ENCODE measurements at places on chromosomes 2 and 18. TPM values are rescaled to one million over a fixed set of nuclear protein-coding genes. Genes with fewer than 3 reads are reported as not detected.

The GRP gene
- total RNA-seq = not detected

The ELP2 gene
- 51.2 TPM for total RNA-seq

GRCh38 chr2:131076707-131077106 is 16.6 kb downstream of the FAM168B start:
- no peak for DNase-seq

GRCh38 chr2:220192994-220193753 is 565.7 kb downstream of the SLC4A3 start:
- DNase-seq = peak; percentile 63

- DNase-seq = no peak
Observed at GRCh38 chr2:122745603-122746002, 990.2 kb downstream of the TSN start.

- no peak for DNase-seq
Observed at GRCh38 chr2:147101941-147102790, 742.7 kb upstream of the ACVR2A start.

DNA sequence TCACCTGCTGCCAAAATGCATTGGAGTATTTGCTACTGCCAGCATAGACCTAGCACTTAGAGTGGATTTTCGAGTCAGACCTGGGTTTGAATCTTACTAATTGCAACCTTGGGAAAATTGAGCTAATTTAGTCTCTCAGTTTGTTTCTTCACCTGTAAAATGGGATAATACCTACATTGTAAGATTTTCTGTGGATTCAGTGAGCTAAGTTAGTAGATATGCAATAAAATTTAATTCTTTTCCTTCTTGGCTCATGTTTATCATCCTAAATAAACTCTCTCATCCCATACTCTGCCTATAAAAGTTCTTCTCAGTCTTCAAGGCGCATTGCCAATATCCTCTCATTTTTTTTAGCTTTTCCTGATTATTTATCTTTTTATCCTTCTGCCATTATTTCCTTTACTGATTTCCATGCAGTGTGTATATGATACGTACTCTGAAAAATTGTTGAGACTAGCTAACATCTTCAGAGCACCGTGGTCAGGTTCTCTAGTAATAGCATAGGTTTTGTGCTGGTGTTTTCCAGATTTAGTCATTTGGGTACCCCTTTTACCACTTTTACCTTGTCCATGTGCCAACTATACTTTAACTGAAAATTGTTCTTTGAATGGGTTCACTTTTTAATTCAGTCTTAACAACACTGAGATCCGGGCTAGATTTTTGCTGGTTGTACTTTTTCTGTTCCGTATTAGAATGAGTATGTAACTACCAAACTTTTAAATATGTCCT is 7.3 kb downstream of the CEP192 start:
- no peak for DNase-seq

GRCh38 chr2:237026981-237027711 is 58.5 kb upstream of the COPS8 start:
- peak; percentile 38 for DNase-seq

GRCh38 chr18:7417727-7418126 is 149.4 kb upstream of the PTPRM start:
- DNase-seq = peak; percentile 90

DNA sequence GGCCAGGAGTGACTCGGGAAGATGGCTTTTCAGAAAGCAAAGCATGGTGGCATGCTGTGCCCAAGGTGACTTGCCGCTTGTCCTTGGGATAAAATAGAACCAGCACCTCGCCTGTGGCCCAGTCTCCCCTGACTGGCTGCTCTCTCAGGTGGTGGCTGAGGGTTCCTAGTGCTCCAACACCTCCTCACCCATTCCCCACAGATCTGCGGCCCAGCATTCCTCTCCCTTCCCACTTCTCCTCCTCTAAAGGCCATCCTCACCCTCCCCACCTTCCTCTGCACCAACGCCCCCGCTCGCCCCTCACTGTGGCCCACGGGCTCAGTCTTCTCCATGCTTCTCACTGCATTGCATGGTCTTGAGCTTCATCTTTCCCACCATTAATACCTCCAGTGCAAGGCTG is 132.4 kb downstream of the PXDN start:
- DNase-seq = no peak

DNA sequence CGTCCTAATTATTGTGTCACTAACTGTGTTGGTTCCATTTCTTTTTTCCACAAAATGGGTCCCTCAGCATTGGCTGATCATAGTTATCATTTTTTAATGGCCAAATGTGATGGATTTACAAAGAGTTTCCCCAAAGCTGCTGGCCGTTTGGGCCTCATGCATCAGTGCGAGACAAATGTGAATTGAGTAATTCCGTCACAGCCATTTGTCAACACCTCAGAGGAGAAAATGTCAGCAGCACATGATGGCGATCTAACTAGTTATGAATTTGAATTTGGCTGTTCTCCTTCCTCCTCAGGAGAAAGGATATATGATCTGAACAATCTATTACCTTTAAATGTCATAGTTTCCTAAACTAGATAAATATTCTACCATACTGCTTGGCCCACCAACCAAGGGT is 54.9 kb upstream of the SP3 start:
- DNase-seq = no peak

DNA sequence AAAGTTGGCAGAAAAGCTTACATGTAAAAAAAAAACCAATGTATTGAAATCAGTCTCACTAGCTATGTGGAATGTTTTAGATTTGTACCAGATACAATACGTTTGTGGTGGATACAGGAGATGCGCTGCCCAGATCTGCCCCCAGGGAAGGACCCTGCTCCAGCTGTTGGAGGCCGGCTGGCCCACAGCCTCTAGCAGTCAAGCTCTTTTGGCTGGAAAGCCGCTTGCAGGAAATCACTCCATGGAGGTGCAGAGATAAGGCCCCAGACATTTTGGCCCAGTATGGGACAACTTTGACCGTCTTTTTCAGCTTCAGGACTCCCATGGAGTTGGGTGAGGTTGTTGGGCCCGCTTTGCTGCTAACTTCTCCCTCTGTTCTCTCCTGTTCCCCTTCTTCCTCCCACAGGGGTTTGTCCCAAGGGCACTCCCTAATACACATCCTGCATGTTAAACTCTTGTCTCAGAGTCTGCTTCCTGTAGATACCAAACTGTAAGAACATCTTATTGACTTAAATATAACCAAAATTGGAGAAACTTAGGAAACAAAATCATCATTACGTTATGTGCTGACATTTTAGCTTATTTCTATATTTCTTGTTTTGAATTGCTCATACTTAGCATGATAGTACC is 1.7 kb upstream of the QPCT start:
- no peak for DNase-seq

The REG1B gene
- total RNA-seq = not detected

The MAB21L4 gene
- total RNA-seq = 0.17 TPM

The PLB1 gene
- 3.8 TPM for total RNA-seq

GRCh38 chr18:25842665-25843064 is 247.7 kb downstream of the SS18 start:
- DNase-seq = no peak

GRCh38 chr2:221822416-221822815 is 250.3 kb upstream of the EPHA4 start:
- no peak for DNase-seq

DNA sequence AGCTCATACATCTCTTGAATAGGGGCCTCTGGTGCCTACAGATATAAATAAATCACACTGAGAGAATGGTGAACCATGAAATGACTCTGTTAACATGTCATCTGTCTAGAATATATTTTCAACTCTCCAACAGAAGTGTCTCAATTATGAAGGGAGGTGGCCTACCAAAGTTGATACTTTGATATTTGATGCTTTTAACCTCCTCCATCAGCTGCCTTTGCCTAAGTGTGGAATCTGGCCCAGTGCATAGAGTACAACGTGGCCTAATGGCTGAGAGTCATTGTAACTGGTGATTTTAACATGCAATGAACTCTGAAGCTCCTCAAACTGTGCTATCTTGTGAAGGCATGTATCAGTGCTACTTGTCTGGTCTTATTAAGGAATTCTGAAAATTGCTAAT is 93.4 kb downstream of the MYO3B start:
- no peak for DNase-seq

- DNase-seq = no peak
Observed at GRCh38 chr2:224650815-224651439, 65.2 kb downstream of the CCDC195 start.

- no peak for DNase-seq
Observed at GRCh38 chr18:384897-385296, 115.6 kb downstream of the COLEC12 start.

DNA sequence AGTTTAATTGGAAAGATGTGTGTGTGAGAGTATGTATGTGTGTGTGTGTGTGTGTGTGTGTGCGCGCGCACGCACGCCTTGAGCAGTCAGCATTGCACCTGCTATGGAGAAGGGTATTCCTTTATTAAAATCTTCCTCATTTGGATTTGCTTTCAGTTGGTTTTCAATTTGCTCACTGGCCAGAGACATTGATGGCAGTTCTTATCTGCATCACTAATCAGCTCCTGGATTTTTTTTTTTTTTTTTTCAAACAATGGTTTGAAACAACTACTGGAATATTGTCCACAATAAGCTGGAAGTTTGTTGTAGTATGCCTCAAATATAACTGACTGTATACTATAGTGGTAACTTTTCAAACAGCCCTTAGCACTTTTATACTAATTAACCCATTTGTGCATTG is 48.0 kb downstream of the FEZ2 start:
- no peak for DNase-seq

DNA sequence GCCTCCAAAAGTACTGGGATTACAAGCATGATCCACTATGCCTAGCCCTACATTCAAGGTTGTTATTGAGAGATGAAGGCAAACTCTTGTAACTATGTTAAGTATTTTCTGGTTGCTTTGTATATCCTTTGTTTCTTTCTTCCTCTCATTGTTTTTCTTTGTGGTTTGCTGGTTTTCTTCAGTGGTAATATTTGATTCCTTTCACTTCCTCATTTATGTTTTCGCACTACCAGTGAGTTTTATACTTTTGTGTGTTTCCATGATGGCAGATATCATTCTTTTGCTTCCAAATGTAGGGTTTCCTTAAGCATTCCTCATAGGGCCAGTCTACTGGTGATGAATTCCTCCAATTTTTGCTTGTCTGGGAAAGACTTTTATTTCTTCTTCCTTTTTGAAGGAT is 90.2 kb downstream of the NCK2 start:
- DNase-seq = no peak

- DNase-seq = no peak
Observed at GRCh38 chr2:238525990-238526389, 99.3 kb downstream of the ASB1 start.

- no peak for DNase-seq
Observed at GRCh38 chr2:128277961-128278681, 40.5 kb downstream of the HS6ST1 start.

- no peak for DNase-seq
Observed at GRCh38 chr2:120720231-120720630, 15.4 kb upstream of the GLI2 start.

The TMEM185B gene
- 18.3 TPM for total RNA-seq

DNA sequence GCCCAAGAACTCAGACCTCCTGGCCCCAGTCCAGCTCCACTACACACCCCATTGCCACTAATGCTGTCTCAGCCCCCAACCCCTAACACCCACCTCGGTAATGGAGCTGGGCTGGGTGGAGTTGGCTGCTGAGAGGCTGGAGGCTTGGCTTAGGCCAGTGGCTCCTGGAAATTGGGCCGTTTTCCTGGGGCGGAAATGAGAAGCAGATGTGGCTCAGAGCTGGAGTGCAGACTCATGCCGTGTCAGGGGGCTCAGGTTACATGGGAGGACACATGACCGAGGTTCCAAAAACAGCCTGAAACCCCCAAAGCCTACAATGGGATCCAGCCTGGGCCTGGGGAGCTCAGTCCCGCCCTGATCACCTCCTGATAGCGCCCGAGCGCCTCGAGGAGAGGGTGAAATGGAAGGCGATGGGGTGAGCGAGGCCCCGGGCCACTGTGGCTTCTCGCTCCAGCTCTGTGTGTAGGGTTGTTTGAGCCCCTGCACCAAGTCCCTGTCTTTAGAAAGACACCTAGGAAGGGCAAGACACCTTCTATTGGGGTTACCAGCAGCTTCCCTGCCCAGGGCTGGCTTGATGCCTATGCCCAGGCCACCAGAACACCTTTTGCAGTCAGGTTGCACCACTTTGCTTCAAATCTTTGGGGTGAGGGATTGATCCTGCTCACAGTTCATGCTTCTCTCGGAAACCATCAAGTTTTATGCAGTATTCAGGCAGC is 175.7 kb upstream of the HAAO start:
- no peak for DNase-seq

DNA sequence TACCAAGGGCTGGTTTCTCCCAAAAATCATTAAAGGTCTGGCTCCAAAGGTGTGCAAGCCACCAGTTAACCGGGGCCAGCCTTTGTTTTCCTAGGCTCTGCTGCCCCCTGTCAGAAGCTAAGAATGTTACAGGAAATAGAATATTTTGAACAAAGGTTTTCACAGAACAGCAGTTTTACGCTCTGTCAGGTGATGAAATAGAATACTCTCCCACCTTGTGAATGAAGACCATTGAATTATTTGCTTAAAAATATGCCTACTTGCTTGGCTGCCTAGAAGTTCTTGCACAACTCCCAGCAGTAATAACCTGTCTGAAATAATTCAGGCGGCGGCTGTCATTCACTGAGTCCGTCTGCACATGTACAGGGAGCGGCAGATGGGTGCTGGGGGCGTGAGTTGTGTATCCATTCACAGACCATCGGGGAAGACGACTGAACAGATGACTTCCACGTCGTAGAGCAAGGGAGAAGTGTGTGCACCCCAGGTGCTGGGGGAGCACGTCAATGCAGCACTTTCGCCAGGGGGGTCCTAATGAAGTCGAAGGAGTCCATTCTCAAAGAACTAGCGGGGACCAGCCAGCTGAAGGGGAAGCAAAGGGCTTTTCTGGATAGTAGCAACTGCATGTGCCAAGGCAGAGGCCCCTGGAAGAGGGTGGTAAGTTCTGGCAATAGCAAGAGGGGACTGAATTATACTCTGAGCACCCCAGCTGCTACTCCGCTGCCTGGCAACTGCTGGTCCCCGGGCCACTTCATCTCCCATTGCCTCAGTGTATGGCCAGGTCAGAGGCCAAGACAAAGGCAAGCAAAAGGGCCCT is 56.1 kb downstream of the SF3B1 start:
- DNase-seq = peak; percentile 32

DNA sequence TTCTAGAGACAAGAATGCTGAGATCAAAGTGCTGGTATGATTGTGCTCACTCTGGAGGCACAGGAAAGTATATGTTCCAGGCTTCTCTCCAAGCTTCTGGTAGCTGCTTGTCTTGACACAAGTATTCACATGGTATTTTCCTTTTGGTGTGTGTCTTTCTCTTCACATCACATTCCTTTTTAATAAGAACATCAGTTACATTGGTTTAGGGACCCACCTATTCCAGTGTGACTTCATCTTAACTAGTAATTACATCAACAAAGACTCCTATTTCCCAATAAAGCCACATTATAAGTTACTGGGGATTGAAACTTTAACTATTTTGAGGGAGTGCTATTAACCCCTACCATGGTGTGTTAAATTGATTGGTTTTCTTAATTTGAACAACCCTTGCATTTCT is 119.1 kb downstream of the FSIP2 start:
- DNase-seq = peak; percentile 31

The CASP10 gene
- total RNA-seq = 6.5 TPM

- no peak for DNase-seq
Observed at GRCh38 chr18:62389761-62390481, 64.8 kb downstream of the TNFRSF11A start.
